Stimulated activated CD8-positive, alpha-beta memory T cell treated with anti-CD3 and anti-CD28 coated beads, Interleukin-15, amount 100 ng/mL, for 24 hours (primary cell): ENCODE measurements at places on chromosomes 12 and 14.

DNA sequence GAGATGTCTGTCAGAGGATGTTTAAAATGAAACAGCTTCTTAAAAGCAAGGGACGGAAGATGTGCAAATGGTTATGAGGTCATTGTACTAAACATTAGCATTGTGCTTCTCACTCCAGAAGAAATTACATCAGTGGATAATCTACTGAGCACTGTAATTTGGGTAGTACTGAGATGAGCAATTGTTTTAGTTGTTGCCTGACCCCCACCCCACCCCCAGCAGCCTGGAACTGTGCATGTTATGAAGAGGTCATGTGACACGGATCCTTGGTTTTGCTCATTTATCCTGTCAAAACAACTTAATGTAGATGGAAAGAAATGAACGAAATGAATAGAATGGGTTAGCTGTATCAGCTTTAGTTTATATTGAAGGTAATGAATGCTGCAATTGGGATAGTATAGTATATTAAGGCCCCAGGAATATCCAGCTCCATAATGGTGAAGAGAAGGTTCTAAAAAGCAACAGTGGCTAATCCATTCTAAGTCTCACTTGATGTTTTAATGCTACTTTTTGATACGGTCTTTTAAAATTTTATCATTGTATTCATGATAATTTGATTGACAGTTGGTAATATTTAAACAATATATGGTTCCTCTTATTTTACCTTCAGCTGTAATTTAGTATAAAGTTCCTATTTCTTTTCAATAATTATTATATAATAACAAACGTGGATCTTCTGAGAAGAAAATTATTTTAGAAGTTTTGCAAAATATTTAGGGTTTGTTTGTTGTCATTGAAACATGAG is 58.5 kb downstream of the WNK1 start:
- DNase-seq, result no peak

- no peak for DNase-seq
Measured at GRCh38 chr12:131260954-131261353, 307.2 kb downstream of the ADGRD1 start.

DNA sequence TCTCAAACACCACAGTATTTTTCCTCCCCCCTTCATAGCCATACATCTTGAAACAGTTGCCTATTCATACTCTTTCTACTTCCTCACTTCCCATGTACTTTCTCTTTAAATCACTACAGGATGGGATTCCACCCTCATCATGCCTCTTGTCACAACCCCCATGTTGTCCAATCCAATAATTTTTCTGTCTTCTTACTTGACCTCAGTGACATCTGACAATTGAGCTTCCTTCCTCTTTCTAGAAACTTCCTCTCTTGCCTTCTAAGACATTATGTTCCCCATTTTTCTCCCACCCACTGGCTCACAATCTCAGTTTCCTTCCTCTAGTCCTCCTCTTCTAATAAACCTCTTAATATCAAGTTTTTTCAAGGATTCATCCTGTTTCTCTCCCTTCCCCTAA is 5.3 kb downstream of the C2CD5 start:
- DNase-seq, result no peak

DNA sequence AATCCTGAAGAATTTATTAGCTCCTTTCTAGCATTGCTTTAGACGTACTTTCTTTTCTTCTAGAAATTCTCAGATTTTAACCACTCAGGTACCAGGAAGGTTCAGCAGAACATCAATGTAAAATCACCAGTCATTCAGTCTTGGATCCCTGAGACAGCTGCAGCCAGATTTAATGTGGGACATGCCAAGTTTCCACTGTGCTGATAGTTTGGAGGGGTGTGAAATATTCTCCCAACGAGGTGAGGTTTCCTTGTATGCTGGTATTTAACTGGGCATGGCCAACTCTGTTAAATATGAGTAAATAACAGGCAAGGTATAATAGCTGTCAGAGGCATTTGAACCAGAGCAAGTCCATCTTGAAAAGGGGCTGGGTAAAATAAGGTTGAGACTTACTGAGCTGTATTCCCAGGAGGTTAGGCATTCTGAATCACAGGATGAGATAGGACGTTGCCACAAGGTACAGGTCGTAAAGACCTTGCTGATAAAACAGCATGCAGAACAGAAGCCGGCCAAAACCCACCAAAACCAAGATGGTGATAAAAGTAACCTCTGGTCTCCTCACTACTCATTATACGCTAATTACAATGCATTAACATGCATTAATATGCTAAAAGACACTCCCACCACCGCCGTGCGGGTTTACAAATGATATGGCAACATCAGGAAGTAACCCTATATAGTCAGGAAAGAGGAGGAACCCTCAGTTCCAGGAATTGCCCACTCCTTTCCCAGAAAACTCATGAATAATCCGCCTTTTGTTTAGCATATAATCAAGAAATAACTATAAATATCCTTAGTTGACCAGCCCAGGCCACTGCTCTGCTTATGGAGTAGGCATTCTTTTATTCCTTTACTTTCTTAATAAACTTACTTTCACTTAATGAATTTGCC is 75.2 kb upstream of the RASSF8 start:
- DNase-seq, result no peak

DNA sequence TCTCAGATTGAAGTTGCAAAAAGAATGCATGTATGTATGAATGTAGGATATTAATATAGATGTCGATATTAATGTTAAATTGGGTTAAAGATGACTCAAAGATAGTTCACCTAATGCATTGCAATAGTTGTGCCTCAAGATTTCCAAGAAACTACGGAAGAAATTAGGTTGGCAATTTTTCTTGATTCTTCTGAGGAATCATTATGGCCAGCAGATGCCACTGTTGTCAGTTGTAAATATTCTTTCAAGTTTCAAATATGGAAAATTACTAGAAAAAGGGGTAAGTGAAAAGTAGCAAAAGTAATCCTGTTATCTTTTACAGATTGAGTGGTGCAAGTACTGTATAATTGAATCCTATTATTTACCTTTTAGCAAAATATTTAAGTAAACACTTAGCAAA is 202.1 kb downstream of the ADAMTS20 start:
- DNase-seq, result no peak

GRCh38 chr12:114888928-114889584 is 205.1 kb upstream of the TBX3 start:
- DNase-seq, result no peak

DNA sequence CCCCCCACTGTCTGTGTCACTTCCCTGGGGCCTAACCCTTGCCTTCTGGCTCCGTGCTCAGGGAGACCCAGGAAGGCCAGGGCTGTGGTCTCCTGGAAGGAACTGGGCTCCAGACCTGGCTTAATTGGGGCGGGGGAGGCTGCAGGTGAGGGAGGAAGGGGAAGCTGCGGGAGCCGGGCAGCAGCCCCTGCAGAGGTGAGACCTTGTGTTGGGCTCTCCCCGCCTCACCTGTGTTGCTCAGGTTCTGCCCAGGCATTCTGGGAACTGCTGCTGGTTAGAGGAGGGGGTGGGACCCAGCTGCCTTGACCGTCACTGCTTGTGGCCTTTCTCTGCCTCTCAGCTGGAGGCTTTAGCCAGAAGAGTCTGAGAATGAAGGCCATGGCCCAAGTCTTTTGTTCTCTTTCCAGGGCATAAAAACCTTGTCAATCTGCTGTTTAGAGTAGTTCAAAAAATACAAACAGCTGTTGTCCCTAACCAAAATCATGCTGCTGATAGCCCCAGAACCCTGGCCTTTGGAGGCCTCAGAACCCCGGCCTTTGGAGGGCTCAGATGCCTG is 247.6 kb downstream of the CHST11 start:
- no peak for DNase-seq

DNA sequence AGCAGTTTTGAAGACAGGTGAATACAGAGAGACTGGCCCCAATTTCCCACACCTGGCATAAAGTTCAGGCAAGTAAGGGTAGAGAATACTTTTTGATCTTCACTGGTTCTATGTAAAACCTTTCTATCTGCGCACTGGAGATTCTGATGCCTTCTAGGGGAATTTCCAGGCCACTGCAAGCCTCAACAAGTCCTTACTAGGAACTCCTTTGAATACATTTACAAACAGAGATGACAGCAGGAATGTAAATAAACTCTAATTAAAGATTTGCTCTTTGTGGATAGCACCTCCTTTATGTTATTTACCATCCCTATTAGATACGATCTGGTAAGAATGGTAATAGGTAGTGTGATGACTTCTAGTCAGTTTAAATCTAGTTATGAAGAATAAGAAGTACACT is 69.2 kb downstream of the NTN4 start:
- DNase-seq, result no peak

GRCh38 chr14:80426683-80427082 is 215.4 kb upstream of the DIO2 start:
- no peak for DNase-seq

DNA sequence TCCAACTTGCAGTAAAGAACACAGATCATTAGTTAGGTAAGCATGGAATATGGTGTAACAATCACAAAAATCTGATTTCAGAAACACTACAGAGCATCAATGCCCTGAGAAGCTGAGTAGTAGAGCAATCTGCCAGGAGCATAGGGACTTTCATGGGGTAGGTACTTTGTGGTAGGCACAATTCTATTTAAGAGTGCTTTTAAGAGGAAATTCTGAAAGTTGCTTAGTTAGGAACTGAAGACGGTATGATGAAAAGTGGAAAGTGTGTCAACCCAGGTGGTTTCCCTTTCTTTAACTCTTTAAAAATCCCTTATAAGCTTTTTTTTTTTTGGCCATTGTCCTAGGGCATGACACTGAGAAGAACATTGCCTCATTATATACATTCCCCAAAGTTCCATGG is 535.7 kb upstream of the FBXO33 start:
- DNase-seq, result no peak

DNA sequence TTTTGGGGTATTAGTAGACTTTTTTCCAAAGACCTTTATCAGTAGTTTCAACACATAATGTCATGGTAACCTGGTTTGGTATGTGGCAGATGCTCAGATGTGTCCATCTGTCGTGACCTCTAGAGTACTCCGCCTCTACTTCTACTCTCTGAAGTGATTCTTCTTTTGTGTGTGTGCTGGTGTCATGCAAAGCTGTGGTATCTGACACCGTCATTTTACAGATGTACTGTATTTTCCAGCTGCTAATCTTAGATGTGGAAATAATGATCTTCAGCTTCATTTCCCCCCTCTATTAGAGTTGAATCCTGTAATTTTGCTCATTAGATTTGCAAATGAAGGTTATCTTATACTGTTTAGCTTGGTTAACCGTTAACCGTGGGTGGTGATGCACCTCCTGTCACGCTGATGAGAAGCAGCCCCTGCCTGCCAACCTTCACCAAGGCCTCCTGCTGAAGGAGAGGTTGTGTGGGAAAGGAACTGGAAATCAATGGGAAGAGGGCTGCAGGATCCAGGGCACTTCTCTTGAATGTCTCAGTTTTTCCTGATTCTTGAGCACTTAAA is 222.4 kb upstream of the AMIGO2 start:
- DNase-seq, result no peak

- no peak for DNase-seq
Measured at GRCh38 chr14:51847489-51847796, 13.0 kb upstream of the GNG2 start.

DNA sequence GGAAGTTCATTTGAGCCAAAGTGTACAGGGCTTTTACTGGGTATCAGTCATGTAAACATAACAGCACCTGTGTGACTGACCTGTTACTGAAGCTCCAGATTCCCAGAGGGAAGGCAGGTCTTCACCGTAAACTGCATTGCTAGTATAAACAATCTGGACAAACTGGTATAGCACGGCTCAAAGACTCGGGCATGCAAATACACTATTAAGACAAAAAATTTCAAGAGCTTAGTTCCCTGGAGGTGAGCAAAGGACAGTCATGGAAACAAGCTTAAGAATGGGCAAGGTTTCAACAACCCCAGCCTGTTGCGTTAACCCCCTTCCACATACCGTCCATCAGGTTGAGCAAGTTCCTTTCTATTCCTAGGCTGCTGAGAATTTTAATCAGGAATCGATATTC is 9.4 kb downstream of the PARP11 start:
- no peak for DNase-seq

DNA sequence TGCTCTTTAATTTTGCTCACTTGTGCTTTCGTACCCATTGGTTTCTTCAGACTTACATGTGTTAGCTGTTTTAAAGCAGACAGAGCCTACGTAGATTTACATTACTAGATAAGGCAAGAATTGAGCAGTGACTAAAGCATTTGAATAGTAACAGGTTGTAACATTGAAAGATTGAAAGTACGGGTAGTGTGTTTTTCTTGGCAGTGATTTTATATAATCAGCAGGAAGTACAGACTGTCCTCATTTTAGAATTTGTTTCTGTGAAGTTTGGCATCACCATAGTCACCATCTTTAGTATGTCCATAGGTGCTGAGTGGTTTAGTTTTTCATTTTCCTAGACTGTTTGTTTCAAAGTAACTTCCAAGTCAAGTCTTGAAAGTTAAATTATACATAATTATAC is 14.0 kb downstream of the RTRAF start:
- no peak for DNase-seq

DNA sequence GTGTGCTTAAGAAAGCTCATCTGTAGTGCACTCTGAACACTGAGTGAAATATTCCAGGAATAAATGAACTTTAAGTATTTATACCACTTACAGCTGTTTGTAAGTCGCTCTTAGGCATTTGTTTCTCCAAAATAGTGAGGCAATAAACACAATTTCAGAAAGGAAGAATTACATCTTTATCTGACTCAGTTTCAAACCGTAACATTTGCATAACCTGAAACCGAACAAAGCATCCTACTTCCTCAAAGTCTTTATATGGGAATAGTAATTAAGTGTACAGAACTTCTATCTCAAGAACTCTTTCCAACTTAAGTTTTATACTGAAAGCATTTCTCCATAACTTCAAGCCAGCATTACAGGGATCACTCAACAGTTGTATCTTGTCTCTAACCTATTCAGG is 58.4 kb downstream of the SOX5 start:
- DNase-seq, result no peak
